ENCODE measurements at places on chromosomes 4 and X.

GRCh38 chr4:186805020-186805820 is 81.6 kb upstream of the FAT1 start:
- DNase-seq = no peak

GRCh38 chr4:163922302-163922701 is 427.8 kb downstream of the TMA16 start:
- no peak for DNase-seq

DNA sequence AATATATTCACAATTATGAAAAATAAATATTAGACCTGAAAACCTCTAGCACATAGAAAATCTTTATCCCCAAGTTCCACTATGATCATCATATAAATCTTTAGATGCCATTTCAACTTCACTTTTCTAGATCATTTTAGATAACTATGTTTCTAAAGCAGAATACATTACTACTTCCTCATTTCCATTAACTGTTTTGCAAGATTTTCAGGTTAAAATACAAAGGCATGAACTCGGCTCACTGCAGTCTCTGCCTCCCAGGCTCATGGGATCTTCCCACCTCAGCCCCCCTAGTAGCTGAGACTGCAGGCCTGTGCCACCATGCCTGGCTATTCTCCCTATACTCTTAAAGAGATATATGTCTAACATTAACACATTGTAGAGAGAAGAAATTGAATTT is 1365.9 kb upstream of the AGA start:
- no peak for DNase-seq

DNA sequence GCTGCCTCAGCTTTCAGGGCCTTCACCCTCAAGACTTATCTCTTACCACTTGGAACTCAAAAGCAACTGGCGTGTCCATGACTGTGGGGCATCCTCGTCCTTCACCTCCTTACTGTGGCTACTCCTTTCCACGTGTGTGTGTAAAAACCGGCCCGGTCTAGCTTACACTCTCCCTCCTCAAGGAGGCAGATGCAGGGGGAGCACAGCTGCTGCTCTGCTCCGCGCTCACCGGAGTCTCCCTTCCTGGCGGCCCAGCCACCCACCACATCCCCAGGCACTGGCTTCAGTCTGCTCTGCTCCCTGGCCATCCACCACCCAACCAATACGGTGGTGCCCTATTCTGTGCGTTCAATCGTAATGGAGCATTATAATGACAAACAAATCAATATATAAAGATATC is 8.3 kb downstream of the RNF212 start:
- no peak for DNase-seq

GRCh38 chr4:154928640-154929257 is 147.7 kb downstream of the RBM46 start:
- DNase-seq = peak; percentile 25

GRCh38 chr4:145920205-145920604 is 18.4 kb downstream of the ZNF827 start:
- peak; percentile 73 for DNase-seq

- no peak for DNase-seq
Observed at GRCh38 chr4:2333356-2333841, 71.5 kb upstream of the MXD4 start.

DNA sequence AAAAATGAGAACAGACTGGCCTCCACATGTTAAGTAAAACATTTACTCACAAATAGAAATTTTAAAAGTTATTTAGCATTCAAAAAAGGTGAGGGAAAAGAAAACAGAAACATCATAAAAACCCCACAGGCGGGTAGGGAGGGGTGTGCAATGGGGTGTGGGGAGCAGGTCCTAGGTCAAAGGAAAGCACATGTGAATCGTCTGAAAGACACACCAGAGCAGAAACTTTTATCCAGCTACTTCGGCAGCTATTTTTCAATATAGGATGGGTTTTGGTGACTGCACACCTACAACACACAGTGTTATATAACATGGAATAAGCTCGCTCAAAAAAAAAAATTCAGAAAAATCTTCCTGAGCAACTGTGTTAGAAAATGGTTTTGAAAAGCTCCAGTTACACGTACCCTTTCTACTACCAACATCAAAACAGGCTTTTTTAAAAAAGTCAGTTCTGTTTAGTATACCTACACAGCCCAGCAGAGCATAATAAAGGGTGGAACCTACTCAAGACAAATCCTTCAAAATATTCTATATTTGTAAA is 1.6 kb downstream of the OTUD4 start:
- DNase-seq = no peak

DNA sequence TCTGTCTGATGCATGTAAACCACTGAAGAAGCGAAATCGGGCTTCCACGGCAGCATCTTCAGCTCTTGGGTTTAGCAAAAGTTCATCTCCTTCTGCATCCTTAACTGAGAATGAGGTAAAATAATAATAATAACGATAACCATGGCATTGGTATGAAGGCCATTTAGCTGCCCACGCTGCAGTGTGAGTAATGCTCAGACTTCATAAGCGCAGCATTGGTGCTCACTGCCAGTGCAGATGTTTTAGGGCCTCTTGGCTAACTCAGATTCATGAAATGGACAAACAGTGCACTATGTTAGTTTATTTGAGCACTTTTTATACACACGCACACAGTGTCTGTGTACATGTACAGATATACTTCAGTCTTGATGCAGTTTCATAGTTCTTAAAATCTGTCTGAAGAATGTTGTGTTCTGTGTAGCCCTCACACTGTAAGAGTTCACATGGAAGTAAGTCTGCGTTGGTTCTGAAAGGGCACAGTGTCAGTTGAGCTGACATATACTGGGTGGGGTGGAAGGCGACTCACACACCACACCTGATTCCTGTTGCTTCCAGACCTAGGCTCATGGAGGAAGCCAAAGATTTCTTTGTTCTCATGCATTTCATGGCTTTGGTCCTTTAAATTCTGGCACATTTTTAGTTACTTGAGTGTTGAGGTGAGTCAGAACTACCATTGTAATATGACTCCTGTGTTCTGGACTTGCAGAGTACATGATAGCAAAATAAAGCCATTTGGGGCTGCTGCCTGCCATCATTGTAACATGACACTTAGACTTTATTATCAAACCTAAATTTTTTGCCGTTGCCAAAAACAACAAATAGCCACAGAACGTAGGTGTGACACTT is 68.7 kb downstream of the NSD2 start:
- DNase-seq = peak; percentile 76

GRCh38 chrX:39896951-39897740 is 200.6 kb downstream of the BCOR start:
- peak; percentile 25 for DNase-seq

DNA sequence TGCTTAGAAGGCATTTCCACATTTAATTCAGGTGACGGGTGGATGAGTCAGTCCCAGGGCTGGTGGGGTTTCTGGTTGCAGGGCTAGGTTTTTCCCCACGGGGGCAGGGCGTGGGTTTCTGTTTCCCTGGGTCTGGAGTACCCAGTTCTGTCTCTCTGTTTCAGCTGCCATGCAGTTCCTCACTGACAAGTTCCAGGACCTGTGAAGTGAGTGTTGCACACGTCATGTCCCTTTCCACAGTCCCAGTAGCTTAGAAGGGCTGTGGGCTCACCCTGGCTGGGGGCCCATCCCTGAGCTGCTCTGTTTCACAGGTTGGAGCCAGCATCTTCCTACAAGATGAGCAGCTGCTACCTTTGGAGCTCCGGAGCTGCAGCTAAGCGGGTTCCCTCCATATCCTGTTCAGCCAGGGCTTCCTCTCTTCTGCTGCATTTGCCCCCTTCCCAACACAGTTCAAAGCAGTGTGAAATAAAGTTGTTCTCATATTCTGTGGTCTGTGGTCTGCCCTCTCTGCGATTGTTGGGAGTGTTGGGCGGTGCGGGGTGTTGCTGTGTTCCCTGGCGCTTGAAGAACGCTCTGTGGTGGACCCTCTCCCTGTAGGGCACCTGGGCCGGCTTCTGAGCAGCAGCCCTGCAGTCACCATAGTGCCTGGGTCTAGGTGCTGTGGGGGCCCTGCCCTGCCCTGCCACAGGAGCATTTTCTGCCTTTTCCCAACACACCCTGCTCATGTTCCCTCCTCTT is 3.9 kb downstream of the LOC101059915 start:
- no peak for DNase-seq

- DNase-seq = no peak
Observed at GRCh38 chrX:116378961-116379360, 57.4 kb upstream of the SLC6A14 start.

DNA sequence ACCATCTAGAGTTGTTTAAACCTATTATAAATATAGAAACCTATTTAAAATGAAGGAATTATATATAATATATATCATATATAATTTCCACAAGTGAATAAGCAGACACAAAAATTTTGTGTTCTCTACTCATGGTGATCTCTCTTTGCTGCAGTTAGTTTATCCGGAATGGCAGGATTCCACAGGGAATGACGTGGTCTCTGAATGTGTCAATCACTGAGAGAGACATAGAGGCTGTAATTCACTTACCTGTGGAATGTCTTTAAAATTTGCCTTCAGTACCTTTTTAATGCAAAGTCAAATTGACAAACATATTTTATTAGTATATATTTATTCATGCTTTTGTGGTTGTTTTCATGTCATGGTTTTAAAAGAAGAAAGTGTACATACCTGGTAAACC is 669.3 kb downstream of the NLGN4X start:
- no peak for DNase-seq

GRCh38 chr4:102151696-102152095 is 193.6 kb downstream of the SLC39A8 start:
- DNase-seq = no peak

DNA sequence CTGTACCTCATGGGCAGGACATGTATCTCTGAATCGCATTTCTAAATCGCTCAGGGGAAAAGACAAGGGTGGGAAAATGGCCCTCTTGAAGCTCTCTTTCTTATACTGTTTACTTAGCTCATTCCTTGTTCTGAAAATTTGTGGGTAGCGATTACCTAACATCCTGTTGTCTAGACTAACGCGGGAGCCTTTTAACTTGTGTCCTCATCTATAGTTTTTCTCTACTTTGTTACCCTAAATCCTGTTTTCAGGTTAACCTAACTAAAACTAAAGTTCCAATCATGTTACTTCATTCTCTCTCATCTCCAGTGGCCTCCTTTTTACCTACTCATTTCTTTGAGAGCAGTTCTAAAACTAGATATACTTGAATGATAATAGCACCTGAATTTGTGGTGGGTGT is 45.0 kb downstream of the SNX25 start:
- DNase-seq = no peak

DNA sequence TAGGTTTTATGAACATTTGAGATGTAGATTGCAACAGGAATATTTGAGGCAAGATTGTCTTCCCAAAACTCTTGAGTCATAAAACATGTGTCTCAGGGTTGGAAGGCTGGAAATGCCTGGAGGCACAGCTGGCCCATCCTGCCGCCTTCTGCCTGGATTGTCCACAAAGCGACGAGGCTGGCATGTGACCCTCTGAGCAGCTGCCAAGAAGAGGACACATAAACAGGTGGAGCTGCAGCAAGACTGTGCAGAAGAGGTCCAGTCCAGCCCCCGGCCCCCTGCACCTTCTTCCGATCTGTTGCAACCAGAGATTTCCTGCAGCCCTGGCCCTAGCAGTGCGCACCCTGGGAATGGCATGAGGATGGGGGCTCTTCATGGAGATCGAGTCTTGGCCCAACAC is 101.9 kb upstream of the BCOR start:
- peak; percentile 1 for DNase-seq

DNA sequence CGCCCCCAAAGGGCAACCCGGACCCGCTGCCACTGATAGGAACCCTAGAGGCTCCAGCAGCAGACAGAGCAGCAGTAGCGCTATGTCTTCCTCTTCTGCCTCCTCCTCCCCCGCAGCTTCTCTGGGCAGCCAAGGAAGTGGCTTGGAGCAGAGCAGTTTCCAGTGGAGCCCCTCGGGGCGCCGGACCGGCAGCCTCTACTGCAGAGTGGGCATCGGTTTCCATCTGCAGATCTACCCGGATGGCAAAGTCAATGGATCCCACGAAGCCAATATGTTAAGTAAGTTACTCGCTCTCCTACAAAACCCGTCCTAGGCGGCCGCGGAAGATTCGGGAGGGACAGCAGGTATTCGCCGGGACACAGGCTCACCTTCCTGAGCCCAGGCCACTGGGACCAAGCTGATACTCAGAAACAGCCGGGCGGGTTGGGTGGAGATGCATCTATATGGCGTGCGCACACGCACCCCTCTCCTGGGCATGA is 477 bp downstream of the FGF5 start:
- peak; percentile 55 for DNase-seq

DNA sequence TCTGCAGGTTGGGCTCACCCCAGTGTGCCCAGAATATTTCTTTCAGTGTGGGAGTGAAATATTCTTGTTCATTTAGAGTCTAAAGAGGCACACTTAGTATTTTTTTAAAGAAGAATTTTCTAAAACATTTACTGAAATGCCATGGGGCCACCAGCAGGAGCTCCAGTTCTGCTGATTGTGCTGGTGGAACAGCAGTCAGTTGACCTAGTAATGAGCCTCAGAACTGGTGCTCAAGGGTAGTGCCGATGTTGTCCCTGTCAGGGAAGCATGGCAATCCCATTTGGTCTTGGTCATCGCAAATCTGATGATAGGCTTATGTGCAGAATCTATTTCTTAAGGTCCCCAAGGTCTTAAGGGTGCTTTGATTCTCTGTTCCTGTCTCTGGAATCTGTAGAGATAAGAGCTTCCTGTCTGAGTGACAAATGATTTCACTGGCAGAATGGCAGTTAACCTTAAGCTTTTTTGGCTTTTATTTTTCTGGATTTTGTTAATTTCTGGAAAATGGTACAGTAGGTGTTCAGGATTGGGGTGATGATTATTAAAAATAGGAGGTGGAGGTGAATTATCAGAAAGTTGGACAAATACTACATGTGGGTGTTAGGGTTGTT is 31.3 kb downstream of the JADE1 start:
- DNase-seq = no peak
